ENCODE measurements at places on chromosomes 12 and 14.

DNA sequence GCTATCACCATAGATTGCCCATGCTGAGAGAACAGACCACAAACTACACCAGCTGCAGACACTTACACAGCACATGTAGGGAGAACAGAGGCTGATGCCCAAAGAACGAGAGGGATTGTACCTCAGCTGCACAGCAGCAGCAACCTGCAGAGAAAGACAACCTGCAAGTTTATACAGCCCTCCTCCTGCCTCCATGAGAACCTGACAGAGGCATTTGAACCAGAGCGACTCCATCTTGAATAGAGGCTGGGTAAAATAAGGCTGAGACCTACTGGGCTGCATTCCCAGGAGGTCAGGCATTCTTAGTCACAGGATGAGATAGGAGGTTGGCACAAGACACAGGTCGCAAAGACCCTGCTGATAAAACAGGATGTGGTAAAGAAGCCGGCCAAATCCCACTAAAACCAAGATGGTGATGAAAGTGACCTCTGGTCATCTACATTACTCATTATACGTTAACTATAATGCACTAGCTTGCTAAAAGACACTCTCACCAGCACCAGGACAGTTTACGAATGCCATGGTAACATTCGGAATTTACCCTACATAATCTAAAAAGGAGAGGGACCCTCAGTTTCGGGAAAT is 262.4 kb upstream of the HMGA2 start:
- no peaks in the 10 kb centered on the region for H3K27me3 ChIP-seq
- no peak for DNase-seq
- no peak overlapping the region for H3K27ac ChIP-seq
- H3K4me1 ChIP-seq: peaks cover 3% of the 10 kb centered on the region
- no peak overlapping the region for H3K4me3 ChIP-seq

DNA sequence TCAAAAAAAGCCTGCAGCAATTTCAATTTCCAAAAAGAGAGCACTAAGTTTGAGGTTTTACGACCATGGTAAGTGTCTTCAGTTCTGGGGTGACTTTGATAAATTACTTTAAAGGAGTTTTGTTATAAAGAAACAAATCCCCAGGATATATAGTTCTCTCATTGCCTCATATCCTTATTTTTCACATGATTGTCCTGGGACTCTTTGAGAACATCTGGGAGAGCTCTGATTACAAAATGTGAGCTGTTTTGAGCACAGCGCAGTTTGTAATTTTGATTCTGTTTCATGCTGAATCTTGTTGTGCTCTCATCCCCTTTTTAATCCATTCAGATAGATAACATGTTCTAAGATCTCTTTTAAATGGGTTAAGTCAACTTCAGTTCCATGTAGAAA is 67.7 kb upstream of the DCN start:
- H3K27me3 ChIP-seq: no peaks in the 10 kb centered on the region
- no peaks in the 10 kb centered on the region for H3K4me1 ChIP-seq
- no peak overlapping the region for H3K4me3 ChIP-seq
- H3K36me3 ChIP-seq: no peaks in the 10 kb centered on the region
- H3K27ac ChIP-seq: no peak overlapping the region

- no peaks in the 10 kb centered on the region for H3K4me1 ChIP-seq
- no peak for DNase-seq
- no peaks in the 10 kb centered on the region for H3K27me3 ChIP-seq
- H3K36me3 ChIP-seq: peaks cover 27% of the 10 kb centered on the region
Measured at GRCh38 chr12:120092551-120093335, 23.8 kb downstream of the RAB35 start.

- no peaks in the 10 kb centered on the region for H3K27me3 ChIP-seq
- no peaks in the 10 kb centered on the region for H3K36me3 ChIP-seq
- peaks cover 44% of the 10 kb centered on the region for H3K4me1 ChIP-seq
Measured at GRCh38 chr12:131829356-131829747, 1.2 kb downstream of the MMP17 start.

DNA sequence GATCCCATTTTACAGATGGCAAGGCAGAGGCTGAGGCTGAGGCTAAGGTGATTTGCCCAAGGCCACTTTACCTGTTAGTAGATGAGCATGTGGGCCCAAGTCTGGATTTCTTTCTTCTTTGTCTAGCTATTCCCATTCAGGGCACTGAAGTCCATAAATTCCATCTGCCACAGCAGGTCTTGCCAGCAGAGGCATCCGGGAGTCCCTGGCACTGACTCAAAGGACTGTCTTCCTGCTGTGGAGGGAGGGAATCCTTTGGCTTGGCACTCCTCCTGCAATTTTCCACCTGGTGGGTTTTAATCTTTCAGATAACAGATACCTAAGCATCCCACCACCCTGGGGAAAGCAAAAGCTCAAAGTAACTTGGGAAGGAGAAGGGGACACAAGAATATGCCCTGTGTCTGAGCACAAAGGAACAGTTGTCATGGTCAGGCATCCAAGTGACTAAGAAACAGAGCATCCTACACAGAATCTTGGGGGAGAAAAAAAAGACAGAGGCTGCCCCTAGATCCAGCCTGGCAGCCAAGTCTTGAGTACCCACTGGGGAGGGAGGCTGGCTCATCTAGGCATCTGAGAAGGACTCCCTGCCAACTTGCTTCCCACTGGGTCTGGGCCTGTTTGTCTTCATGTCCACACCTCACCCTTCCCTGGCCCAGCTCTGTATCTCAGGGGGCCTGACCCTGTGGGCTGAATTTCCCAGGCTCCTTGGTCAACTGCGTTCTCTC is 35.6 kb upstream of the CMKLR1 start:
- H3K36me3 ChIP-seq: no peaks in the 10 kb centered on the region
- no peak for DNase-seq
- no peaks in the 10 kb centered on the region for H3K27me3 ChIP-seq
- no peak overlapping the region for H3K4me3 ChIP-seq
- no peaks in the 10 kb centered on the region for H3K4me1 ChIP-seq
- no peak overlapping the region for H3K27ac ChIP-seq

DNA sequence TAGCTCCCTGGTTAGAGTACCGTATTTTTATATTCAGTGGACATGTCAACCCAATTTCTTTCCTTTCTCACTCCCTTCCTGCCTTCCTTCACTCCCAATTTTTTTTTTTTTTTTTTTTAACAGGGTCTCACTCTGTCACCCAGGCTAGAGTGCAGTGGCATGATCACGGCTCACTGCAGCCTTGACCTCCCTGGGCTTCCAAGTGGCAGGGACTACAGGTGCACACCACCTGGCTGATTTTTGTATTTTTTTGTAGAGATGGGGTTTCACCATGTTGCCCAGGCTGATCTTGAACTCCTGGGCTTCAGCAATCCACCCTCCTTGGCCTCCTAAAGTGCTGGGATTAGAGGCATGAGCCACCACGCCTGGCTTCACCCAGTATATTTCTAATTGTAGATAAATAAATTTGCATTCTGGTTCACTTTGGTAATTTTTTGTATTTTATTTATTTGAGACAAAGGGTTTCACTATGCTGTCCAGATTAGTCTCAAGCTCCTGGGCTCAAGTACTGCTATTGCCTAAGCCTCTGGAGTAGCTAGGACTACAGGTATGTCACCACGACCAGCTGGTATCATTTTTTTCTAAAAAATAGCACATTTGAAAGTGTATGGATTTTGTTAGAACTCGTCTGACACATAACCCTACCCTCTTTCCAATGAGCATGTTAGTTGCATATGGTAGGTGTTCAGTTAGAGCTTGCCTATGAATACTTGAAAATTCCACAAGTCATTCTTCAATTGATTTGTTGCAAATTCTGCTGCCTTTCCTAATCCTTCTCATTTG is 15.7 kb downstream of the SLC38A2 start:
- H3K27ac ChIP-seq: no peak overlapping the region
- peaks cover 38% of the 10 kb centered on the region for H3K36me3 ChIP-seq
- H3K27me3 ChIP-seq: no peaks in the 10 kb centered on the region
- H3K4me1 ChIP-seq: peaks cover 15% of the 10 kb centered on the region

DNA sequence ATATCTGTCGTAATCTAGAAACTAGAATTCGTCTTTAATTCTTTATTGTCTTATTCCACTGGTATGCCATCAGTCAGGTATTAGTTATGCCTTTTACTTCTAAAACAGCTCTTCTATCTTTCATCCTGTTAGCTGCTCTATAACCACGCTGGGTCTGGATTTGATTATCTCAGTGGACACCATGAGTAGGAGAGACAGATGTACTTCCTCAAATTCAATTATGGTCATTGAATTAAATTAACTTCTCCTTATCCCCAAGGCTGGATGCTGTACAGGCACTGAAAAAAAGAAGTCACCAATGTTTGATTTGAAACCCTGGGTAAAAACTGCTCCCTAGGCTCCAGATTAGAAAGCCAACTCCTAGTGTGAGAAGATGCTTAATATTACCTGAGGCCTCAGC is 107.3 kb downstream of the PIK3C2G start:
- DNase-seq: no peak
- H3K36me3 ChIP-seq: no peaks in the 10 kb centered on the region
- H3K4me1 ChIP-seq: no peaks in the 10 kb centered on the region
- no peaks in the 10 kb centered on the region for H3K27me3 ChIP-seq
- no peak overlapping the region for H3K27ac ChIP-seq

DNA sequence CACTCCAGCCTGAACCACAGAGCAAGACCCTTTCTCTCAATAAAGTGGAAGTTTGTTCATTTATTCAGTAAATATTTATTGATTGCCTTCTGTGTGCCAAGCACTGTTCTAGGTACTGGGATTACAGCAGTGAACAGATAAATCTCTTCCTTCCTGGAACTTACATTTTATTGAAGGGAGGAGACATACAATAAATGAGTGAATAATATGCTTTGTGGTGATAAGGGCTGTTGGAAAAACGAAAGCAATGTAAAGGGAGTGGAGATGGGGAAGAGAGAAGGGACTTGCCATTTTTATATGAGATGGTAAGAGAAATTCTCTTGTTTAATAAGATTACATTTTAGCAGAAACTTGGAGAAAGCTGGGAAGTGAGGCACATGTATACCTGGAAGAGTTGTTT is 1.6 kb downstream of the GSKIP start:
- H3K27ac ChIP-seq: no peak overlapping the region
- H3K4me3 ChIP-seq: no peak overlapping the region
- H3K36me3 ChIP-seq: no peaks in the 10 kb centered on the region

GRCh38 chr14:61264010-61264571 is 17.0 kb downstream of the TMEM30B start:
- no peaks in the 10 kb centered on the region for H3K27me3 ChIP-seq
- H3K4me3 ChIP-seq: no peak overlapping the region
- H3K36me3 ChIP-seq: no peaks in the 10 kb centered on the region
- no peak overlapping the region for H3K27ac ChIP-seq

- no peak overlapping the region for H3K4me3 ChIP-seq
- H3K27ac ChIP-seq: no peak overlapping the region
- DNase-seq: no peak
- no peaks in the 10 kb centered on the region for H3K36me3 ChIP-seq
- H3K27me3 ChIP-seq: no peaks in the 10 kb centered on the region
- H3K4me1 ChIP-seq: no peaks in the 10 kb centered on the region
Measured at GRCh38 chr14:78448164-78449094, 278.3 kb downstream of the NRXN3 start.

DNA sequence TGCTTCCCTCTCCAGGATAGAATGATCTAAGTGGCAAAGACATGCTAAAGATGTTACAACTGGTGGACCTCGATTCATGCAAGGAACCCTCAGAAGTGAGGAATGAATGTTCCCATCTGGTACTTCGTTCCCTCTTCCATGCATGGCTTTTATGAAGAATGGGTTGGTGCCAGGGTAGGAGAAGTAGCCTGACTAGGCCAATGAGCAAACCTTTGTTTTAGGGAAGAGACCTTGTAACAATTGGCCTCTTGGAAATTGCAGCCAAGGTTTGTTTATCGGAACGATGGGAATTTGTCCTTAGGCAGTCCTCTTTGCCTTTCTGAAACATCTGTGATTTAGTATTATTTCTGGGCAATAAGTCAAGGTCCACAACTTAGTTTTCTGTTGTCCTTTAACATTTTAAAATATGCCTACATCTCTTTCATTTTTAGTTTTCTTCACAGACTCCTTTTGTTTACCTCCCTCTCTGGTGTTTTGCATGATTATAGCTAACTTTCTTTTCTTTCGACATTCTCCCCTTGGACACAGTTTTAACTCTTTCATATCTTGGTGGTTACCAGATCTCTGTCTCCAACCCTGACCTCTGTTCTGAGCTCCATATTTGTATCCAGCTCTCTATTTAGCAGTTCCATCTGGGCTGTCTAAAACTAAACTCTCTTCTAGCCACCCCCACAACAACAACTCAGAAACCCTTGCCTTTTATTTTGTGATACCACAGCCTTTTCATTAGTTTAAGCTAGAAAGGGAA is 70.0 kb downstream of the DIP2B start:
- no peaks in the 10 kb centered on the region for H3K27me3 ChIP-seq
- peaks cover 32% of the 10 kb centered on the region for H3K4me1 ChIP-seq
- H3K4me3 ChIP-seq: no peak overlapping the region
- H3K27ac ChIP-seq: no peak overlapping the region
- no peak for DNase-seq

- H3K4me3 ChIP-seq: no peak overlapping the region
- no peaks in the 10 kb centered on the region for H3K4me1 ChIP-seq
- peaks cover 81% of the 10 kb centered on the region for H3K27me3 ChIP-seq
- no peak overlapping the region for H3K27ac ChIP-seq
- no peak for DNase-seq
Measured at GRCh38 chr12:3308063-3308462, 182.9 kb upstream of the PRMT8 start.

- peak overlapping the region; percentile 1 for H3K4me3 ChIP-seq
- peaks cover 7% of the 10 kb centered on the region for H3K4me1 ChIP-seq
- H3K36me3 ChIP-seq: peaks cover 12% of the 10 kb centered on the region
- no peak for DNase-seq
Measured at GRCh38 chr12:64459394-64459891, 7.5 kb downstream of the TBK1 start.

DNA sequence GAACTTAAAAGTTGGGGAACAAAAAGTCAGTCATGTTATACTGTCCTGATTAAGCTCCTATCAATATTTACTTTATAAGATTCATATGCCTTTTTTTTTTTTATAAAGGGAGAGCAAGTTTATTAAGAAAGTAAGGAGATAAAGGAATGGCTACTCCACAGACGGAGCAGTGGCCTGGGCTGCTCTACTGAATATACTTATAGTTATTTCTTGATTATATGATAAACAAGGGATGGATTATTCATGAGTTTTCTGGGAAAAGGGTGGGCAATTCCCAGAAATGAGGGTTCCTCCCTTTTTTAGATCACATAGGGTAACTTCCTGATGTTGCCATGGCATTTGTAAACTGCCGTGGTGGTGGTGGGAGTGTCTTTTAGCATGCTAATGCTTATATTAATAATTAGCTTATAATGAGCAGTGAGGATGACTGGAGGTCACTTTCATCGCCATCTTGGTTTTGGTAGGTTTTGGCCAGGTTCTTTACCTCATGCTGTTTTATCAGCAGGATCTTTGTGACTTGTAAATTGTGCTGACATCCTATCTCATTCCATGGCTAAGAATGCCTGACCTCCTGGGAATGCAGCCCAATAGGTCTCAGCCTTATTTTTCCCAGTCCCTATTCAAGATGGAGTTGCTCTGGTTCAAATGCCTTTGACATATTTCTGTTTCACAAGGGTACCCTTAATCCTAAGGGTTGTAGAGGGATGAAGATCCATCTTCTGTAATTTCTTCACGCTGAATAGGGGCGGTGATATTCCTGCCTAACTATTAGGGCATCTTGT is 73.9 kb downstream of the OTOGL start:
- DNase-seq: no peak
- no peak overlapping the region for H3K27ac ChIP-seq
- H3K27me3 ChIP-seq: no peaks in the 10 kb centered on the region
- no peaks in the 10 kb centered on the region for H3K4me1 ChIP-seq
- no peaks in the 10 kb centered on the region for H3K36me3 ChIP-seq
- no peak overlapping the region for H3K4me3 ChIP-seq

All from tibial artery (tissue), 4 donors.